ENCODE measurements at places on chromosomes 7 and 10. TPM values are rescaled to one million over a fixed set of nuclear protein-coding genes. Genes with fewer than 3 reads are reported as not detected.

AGBL3 gene
- polyA plus RNA-seq = 0.51 TPM

FEZF1 gene
- not detected for polyA plus RNA-seq

CPXM2 gene
- not detected for polyA plus RNA-seq

- no peak for DNase-seq
- H3K4me3 ChIP-seq = no peak overlapping the region
- H3K4me1 ChIP-seq = no peaks in the 10 kb centered on the region
- no peak overlapping the region for H3K27ac ChIP-seq
Observed at GRCh38 chr7:1889556-1890181, 219.6 kb downstream of the ELFN1 start.

DNA sequence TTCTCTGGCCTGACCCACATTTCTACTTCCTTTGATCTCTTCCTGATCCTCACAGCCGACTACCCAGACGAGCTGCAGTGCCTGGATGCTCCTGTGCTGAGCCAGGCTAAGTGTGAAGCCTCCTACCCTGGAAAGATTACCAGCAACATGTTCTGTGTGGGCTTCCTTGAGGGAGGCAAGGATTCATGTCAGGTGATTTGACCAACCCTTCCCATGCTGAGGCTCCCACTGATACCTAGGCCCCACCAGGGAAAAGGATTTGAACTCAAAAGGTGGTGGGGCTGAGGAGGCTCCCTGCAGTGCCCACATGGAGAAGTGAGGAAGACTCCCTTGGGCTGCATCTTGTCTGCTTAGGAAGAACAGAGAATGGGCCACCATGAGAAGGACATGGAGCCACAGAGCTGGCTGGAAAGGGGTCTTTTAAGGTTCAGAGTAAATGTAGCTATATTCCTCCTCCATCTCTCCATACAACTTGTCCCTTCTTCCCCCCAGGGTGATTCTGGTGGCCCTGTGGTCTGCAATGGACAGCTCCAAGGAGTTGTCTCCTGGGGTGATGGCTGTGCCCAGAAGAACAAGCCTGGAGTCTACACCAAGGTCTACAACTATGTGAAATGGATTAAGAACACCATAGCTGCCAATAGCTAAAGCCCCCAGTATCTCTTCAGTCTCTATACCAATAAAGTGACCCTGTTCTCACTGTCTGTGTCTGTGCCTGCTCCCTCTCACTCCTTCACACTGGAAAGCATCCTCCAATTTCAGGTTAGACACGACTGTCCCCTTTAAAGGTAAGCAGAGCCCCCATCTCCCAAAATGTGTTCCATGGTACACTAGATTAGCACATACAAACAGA is 3.3 kb downstream of the PRSS1 start:
- H3K27me3 ChIP-seq = no peaks in the 10 kb centered on the region
- H3K4me1 ChIP-seq = no peaks in the 10 kb centered on the region
- no peak for DNase-seq
- H3K27ac ChIP-seq = no peak overlapping the region
- H3K36me3 ChIP-seq = no peaks in the 10 kb centered on the region

- no peaks in the 10 kb centered on the region for H3K4me1 ChIP-seq
- no peaks in the 10 kb centered on the region for H3K27me3 ChIP-seq
- H3K27ac ChIP-seq = no peak overlapping the region
- no peak overlapping the region for H3K4me3 ChIP-seq
- no peak for DNase-seq
Observed at GRCh38 chr10:92486637-92487036, 87.3 kb downstream of the IDE start.

GRCh38 chr10:24207781-24208611 is 942 bp upstream of the KIAA1217 start:
- H3K4me3 ChIP-seq = no peak overlapping the region
- no peaks in the 10 kb centered on the region for H3K27me3 ChIP-seq
- no peaks in the 10 kb centered on the region for H3K4me1 ChIP-seq
- no peak overlapping the region for H3K27ac ChIP-seq

ZNHIT1 gene
- polyA plus RNA-seq = 57.3 TPM
